Retina (tissue), 1 donor: ENCODE measurements at places on chromosomes 6 and 20.

- no peak for DNase-seq
Observed at GRCh38 chr6:15378272-15378671, 132.4 kb downstream of the JARID2 start.

DNA sequence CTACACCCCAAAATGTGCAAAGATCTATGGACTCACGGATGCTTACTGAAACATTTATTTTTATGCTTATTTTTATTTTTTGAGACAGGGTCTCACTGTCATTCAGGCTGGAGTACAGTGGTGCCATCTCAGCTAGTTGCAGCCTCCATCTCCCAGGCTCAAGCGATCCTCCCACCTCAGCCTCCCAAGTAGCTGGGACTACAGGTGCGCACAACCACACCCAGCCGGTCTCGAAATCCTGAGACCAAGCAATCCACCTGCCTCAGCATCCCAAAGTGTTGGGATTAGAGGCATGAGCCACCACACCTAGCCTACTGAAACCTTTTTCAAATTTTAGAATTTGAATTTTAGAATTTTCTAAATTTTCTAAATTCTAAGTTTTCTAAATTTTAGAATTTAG, 50.8 kb upstream of the IPCEF1 start:
- DNase-seq, result no peak

DNA sequence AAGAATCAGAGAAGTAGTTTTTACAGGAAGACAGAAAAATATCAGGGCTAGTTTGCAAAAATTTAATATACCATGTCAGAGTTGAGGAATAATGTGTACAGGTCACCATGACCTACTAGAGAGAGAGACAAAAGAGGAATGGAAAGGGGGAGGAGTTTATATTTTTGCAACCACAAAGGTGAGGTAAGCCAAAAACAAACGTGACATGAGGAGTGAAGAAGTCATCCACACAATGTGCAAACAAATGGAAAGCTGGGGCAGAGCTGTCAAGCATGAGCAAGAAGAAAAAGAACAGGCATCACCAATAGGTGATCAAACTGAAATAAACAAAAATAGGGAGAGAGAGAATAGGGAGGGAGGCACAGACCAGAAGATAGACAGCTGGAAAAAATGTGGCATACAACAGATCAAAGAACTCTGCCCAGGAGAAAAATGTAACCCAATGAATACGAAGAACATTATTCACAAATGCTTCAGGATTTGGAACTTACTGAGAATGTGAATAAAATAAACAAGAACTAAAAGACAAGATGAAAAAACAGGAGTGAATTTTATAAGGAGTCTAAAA, 15.5 kb downstream of the RARS2 start:
- no peak for DNase-seq

GRCh38 chr6:45521226-45521625, 143.5 kb upstream of the SUPT3H start:
- DNase-seq, result no peak

- DNase-seq, result no peak
Observed at GRCh38 chr6:156068881-156069280, 613.2 kb upstream of the NOX3 start.

DNA sequence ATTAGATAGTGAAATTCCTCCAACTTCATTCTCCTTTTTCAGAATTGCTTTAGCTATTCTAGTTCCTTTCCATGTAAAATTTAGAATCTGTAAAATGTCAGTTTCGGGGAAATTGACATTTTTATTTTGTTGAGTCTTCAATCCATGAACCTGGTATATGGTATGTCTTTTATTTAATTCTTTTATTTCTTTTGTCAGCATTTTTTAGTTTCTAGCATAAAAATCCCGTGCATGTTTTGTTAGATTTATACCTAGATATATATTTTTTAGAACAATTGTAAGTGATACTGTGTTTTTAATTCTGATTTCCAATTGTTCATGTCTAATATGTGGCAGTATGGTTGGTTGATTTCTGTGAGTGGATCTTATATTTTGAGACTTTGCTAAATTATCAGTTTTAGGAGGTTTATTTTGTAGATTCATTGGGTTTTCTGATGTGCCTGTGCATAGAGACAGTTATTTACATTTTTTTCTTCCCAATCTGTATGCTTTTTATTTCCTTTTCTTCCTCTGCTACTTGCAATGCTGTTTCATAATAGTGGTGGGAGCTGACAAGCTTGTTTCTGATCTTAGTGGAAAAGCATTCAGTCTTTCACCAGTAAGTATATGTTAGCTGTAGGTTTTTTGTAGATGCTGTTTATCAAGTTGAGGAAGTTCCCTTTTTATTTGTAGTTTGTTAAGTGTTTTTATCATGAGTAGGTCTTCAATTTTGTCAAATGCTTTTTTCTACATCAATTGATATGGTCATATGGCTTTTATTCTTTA, 13.7 kb downstream of the TAB2 start:
- no peak for DNase-seq

DNA sequence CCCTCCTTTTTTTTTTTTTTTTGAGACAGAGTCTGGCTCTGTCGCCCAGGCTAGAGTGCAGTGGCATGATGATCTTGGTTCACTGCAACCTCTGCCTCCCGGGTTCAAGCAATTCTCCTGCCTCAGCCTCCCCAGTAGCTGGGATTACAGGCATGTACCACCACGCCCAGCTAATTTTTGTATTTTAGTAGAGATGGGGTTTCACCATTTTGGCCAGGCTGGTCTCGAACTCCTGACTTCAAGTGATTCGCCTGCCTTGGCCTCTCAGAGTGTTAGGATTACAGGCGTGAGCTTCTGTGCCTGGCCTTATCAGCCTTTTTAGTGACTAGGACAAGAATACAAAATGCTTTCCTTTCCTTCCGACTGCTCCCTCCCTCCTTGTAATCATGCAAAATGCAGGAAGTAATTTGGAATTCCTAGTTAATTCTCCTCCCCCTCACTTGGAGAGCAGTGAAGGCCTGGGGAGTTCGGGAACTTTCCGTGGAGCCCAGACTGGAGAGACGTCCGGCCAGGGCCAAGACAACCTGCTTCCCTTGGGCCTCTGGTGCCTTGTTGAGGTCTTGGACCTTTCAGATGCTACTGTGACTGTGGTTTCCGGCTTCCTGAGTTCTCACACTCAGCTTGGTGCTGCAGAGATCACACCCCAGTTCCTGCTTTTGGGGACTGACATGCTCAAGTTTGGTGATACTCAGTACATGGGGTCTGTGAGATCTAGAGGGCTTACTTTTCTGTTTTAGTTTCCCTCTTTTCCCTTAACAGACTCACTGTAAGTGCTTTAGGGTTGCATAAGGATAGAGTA, 3.9 kb upstream of the PHF20 start:
- DNase-seq, result no peak

- DNase-seq, result no peak
Observed at GRCh38 chr6:152952866-152953509, 29.9 kb downstream of the FBXO5 start.

DNA sequence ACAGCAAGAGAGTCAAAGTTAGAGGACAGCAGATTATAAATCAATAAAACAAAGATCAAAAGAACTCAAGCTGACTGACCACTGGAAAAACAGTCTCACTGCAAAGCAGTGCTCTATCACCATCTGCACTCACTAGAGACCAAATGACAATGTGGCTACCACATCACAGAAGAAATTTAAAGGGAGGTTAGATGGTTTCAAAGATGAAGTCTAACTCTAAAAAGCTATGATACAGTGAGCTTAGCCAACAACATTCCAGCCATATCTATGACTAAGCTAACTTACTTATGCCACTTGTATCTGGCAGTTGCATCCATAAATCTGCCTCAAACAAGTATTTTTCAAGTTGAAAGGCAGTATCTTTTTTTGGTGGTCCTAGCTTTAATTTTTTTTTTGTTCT, 68.6 kb downstream of the ARHGAP18 start:
- no peak for DNase-seq
